ENCODE measurements at places on chromosomes 5 and 9.

DNA sequence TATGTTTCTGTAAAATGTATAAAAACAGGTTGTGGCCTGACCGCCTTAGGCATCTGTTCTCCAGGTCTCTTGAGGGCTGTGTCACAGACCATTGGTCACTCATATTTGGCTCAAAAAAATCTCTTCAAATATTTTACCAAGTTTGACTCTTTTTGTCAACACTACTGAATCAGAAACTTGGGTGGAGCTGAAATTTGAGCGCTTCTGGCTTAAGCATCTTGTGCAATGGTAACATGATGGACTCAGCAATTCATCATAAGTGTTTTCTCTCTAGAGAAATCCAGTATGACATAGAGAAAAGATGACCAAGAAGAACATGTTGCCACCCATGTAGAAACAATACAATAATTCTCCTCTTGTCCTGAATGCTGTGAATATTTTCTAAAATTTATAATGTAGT, 387.9 kb downstream of the MAT2B start:
- no peak for DNase-seq

DNA sequence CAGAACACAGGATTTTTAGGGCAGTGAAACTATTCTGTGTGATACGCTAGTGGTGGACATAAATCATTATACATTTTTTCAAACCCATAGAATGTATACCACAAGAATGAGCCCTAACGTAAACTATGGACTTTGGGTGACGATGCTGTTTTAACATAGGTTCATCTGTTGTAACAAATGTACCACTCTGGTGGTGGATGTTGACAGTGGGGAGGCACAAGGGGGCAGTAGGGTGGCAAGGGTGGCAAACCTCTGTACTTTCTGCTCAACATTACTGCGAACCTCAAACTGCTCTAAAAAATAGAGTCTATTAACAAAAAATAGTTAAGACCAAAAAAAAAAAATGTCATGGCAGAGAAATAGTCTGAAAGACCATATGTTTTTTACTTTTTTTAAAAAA, 9.1 kb upstream of the MVB12B start:
- DNase-seq = peak; percentile 29

- DNase-seq = peak; percentile 28
Observed at GRCh38 chr5:76367623-76368371, 35.3 kb upstream of the IQGAP2 start.

- peak; percentile 65 for DNase-seq
Observed at GRCh38 chr5:40680741-40681362, 1.1 kb downstream of the PTGER4 start.

- DNase-seq = no peak
Observed at GRCh38 chr9:71709384-71709783, 58.9 kb downstream of the CEMIP2 start.

GRCh38 chr9:88722753-88723152, 187.8 kb downstream of the NXNL2 start:
- no peak for DNase-seq

- DNase-seq = no peak
Observed at GRCh38 chr5:134420343-134420742, 8.7 kb upstream of the CDKN2AIPNL start.

DNA sequence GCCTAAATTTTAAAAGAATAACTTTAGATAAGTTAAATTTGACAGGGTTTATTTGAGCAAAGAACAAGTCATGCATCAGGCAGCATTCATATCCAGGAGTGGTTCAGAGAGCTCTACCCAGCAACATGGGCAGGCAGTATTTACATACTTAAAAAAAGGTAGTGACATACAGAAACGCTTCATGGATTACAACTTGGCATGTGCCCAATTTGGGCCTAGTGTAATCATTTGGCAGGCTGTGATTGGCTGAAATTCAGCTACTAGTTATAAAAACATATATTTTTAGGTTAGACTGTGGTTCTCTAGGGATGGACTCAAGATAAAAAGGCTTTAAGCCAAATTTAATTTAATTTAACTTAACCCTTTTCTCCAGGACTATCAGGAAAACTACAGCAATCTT, 374.0 kb upstream of the ADAMTS16 start:
- no peak for DNase-seq

- DNase-seq = no peak
Observed at GRCh38 chr9:131545003-131545785, at the start of gene PRRT1B. PRRT1B (plus strand) TSS chr9:131545523; CDS start chr9:131545616, 93 bp downstream.

GRCh38 chr5:134525683-134526482, 413 bp downstream of the JADE2 start:
- DNase-seq = peak; percentile 68

- DNase-seq = no peak
Observed at GRCh38 chr5:32767948-32768467, 56.9 kb downstream of the NPR3 start.

DNA sequence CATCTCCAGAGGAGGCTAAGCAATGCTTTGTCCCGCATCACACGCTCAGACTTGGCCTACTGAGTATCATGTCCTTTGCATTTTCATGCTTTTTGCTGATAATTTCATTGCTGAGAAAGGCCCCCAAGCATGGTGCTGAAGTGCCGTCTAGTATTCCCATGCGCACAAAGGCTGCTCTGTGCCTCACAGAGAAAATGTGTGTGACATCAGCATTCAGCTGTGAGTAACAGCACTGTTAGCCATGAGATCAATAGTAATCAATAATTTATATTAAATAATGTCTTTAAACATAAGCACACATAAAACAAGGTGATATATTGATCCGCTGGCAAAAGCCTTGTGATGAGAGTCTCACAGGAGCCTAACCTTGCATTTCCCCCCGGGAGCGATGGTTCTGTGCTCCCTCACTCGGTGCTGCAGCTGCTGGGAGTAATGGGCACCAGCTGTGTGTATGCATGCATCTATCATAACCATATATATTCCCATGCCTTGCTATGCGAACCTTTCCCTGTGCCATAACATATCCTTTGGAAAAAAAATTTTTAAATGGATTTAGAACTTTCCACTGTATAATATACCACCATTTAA, 50.4 kb upstream of the RNF130 start:
- no peak for DNase-seq

DNA sequence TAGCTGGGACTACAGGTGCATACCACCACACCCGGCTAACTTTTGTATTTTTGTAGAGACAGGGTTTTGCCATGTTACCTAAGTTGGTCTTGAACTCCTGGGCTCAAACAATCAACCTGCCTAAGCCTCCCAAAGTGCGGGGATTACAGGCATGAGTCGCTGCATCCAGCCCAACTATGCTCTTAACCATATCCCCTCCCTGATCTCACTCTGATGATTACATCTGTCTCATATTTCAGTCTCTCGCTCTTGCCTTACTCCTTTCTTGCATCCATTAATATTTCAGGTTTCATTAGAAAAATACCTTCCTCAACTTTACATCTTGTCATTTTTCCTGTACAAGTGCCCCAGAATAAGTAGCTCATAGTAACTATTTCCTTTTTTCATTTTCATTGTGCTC, 61.0 kb upstream of the BASP1 start:
- no peak for DNase-seq

DNA sequence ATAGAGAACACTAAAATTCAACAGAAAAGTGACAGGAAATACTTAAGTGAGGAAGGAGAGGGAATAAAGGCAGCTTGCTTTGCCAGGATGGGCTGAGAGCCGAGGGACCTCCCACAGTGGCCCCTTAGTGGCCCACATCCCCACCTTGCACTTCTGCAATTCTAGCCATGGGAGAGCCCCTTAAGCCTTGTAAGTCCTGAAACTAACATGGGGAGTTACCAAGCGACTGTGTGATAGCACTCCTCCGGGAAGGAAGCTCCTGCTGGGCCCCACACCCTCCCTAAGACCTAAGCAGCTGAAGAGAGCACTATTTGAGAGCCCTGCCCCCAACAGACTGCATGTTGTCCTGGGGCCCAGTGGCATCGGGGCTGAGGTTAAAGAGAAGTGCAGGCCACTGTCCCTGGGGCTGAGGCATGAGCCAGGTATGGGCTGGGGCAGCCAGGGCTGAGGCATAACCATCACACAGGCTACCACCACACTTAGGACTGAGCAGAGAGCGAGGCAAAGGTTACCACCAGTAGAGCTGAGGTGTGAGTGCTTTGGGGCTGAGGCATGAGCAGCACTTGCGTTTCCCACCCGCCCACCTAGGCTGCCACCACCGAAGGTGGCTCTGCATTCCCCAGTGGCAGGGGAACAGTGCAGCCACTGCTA, 301.8 kb upstream of the TRPC7 start:
- DNase-seq = no peak

- DNase-seq = no peak
Observed at GRCh38 chr9:113536483-113537228, 73.1 kb downstream of the RGS3 start.
